ENCODE measurements at places on chromosomes 7 and 10.

DNA sequence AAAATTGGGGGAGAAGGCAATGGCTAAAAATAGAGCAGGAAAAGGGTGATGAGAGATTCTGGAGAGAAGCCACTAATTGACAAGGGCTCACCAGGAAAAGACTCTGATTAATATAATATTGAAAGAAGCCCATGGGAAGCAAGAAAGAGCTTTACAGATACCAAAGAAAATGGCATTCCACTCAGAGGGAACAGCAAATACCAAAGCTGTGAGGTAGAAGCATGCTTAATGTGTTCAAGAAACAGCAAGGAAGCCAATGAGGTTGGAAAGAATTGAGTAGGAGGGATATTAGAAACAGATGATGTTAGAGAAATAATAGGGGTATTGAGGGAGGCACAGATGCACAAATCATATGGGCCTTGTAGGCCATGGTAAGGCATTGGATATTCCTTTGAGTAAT, 130.1 kb downstream of the MYO3A start:
- no peak for DNase-seq

DNA sequence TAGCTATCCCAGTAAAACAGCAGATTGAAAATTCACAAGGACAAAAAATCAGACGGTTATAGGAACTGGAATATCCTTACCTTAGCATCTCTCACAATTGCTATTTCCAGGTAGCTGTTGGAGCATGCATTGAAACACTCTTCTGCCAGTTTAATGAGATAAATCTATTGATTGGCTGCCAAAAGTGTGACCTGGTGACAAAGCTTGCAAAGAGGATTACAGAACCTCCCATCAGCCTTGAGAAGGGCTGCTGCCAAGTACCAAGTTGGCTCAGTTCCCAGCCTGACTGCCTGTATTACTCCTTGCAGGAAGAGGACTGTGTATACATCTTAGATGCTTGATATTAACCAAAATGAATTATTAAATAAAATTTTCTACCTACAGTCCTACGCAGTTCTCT, 5.1 kb downstream of the PRLHR start:
- DNase-seq: peak; percentile 91

DNA sequence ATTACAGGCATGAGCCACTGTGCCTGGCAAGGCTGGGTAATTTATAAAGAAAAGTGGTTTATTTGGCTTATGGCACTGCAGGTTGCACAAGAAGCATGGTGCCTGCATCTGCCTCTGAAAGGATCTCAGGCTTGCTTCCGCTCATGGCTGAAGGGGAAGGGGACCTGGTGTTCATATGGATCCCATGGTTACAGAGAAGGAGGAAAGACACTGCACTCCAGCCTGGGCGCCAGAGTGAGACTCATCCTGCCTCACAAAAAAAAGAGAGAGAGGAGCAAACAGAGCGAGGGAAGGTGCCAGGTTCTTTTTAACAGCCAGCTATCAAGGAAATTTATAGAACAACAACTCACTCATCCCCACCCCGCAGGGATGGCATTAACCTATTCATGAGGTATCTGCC, 36.2 kb downstream of the HIP1 start:
- DNase-seq: no peak

DNA sequence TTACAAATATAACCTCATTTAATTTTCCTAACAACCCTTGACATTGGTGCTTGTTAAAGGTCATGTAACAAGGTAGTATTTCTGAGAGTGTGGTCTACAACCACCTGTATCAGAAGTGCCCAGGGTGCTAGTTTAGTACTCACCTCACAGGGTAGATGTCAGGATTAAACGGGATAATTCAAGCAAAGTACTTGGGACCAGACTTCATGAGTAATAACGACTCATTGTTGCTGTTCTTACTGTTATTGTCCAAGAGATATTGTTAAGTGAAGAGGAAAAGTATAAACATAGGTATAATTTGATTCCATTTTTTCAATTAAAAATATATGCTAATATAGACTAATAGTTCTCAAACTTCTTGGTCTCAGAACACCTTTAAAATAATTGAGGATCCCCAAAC, 179.3 kb downstream of the WNT2 start:
- DNase-seq: no peak

DNA sequence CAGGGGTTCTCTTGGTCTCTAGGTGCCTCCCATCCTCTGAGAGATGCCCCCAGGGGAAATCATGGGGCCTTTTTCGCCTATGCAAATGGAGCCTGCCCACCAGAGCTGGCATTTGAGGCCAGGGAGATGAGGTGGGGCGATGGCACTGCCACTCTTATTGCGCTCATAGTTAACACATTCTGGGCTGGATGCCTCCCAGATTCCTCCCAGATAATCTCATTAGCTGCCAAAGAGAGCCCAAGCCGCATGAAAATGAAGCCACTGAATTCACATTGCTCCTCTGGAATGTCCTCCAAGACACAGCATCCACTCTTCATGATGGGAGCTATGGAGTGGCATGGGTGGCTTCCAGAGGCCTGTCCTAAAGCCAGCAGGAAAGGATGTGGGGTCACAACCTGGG, 61.0 kb downstream of the GOLGA7B start:
- DNase-seq: no peak

GRCh38 chr7:132805766-132806165, 229.5 kb upstream of the PLXNA4 start:
- no peak for DNase-seq

- no peak for DNase-seq
Observed at GRCh38 chr10:62491597-62491996, 117.4 kb downstream of the ZNF365 start.

DNA sequence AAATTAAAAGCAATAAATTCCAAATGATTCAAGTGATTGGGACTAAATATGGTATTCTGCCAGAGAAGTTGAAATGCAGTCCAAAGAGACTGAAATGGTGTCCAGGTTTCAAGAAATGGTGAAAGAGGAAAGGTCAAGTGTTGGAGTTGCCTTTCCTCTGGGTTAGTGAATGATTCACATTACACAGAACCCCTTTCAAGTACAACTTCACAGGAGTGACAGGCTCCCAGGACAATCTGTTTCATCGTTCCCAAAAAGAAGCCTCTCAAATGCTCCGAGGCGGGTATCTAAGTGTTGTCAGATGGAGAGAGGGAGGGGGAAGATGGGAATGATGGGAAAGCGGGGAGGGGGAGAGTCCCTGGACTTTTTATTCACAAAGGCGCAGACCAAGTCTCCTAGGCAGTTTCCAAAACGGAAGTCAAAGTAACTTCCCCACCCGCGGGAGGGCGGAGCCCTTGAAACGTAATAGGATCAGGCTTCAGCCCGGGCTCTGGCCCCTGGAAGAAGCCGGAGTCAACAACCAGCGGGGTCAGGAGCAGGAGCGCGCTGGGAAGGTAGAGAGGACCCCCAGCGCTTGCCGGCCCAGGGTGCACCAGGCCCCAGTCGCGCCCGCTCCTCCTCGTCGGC, 754 bp downstream of the SLC25A13 start:
- DNase-seq: peak; percentile 80

- DNase-seq: peak; percentile 29
Observed at GRCh38 chr10:60572511-60573194, 183.0 kb upstream of the ANK3 start.

DNA sequence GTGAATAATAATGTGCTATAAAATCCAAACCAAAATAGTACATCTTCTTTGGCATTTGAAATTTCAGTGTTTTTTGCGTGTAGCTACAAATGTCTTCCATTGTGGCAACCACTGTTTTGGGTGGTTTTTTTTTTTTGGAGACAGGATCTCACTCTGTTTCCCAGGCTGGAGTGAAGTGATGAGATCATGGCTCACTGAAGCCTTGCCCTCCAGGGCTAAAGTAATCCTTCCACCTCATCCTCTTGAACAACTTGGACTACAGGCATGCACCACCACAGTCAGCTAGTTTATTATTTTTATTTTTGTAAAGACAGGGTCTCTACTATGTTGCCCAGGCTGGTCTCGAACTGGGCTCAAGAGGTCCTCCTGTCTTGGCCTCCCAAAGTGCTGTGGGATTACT, 455.1 kb downstream of the AUTS2 start:
- DNase-seq: no peak

- peak; percentile 32 for DNase-seq
Observed at GRCh38 chr10:36779238-36779846, 346.1 kb upstream of the ANKRD30A start.

DNA sequence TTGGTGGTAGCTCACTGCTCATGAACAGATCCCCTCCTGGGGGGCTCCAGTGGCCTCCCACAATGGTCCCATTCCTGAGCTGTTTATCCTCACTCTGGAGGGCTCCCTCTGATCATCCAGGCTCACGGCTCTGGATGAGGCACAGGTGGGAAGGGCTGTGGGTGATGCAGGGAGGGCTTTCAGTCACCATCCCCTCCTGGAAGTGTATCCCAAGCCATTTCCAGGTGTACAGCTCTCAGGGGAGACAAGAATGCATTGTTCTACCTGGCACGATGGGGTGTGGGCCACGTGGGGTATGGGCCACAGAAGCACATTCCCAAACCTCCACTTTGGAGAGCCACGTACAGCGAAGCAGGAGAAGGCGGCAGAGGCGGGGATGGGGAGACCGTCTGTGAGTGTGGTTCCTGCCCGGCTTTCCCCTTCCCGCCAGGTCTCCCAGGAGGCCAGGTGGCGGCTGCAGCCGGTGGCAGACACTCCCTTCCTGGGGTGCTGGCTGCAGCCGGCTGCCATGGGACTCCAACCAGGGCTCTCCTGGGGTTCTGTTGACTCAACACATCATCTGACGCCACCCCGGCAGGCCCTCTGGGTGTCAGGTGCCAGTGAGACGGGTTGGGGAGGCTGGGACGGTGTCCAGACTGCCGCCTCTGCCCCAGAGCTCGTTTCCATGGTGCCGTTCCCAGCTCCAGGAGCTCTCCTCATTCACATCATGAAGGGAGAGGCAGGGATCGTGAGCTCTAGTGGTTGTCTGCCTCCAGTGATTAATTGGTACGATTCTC, 169.7 kb upstream of the RHEB start:
- peak; percentile 94 for DNase-seq

DNA sequence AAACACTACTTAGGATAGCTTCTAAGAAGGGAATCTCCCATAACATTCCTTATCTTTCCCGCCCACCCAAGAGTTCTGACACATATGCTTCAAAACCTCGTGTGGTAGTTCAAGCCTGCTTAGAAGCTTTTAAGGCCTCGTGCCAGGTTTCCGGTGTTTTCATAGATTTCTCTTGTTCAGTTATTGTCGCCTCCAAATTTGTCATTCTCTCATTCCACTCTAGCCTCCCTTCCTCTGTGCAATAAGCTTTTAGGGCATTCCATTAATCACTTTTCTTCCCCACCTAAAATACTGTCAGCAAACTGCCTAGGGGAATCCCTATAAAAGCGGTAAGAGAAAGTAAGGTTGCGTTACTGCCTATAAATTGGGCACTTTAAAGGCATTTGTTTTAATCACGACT, 718 bp upstream of the BPGM start:
- DNase-seq: no peak

- no peak for DNase-seq
Observed at GRCh38 chr7:95957510-95957909, 185.2 kb downstream of the DYNC1I1 start.

DNA sequence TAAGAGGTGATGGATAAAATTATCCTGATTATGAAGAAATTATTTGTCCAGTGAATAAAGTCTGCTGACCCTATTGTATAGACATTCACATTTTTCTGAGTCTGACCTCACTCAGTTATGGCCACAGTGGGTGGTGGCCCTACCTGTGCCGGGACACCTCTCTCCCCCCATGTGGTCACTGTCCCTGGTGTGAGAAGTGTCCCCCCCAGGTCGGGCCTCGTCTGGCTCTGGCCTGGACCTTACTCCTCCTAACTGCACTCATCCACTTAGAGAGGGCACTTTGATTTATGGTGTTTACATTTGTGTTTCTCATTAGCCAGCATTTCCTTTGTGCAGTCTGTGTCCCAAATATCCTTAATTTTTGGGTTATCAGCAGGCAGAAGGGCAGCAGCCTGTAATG, 59.6 kb upstream of the ZNF32 start:
- no peak for DNase-seq

DNA sequence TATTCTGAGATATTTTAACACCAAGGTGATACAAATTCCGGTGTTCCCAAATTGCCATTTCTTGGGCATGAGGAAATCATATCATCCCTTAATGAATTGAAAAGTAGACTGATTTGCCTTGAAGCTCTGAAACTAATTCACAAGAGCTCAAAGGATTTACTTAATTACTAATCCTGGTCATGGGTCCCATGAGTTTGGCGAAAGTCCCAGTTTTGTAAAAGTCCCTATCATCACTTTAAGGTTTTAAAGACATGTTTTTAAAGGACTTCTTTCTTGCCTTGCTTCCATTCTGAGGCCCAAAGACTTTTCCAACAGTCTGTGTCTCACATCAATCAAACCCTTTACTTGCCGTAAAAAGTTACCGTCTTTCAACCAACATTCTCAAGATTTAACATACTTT, 377.9 kb downstream of the DNAJB9 start:
- DNase-seq: no peak

- no peak for DNase-seq
Observed at GRCh38 chr7:112225006-112225405, 18.5 kb downstream of the ZNF277 start.

DNA sequence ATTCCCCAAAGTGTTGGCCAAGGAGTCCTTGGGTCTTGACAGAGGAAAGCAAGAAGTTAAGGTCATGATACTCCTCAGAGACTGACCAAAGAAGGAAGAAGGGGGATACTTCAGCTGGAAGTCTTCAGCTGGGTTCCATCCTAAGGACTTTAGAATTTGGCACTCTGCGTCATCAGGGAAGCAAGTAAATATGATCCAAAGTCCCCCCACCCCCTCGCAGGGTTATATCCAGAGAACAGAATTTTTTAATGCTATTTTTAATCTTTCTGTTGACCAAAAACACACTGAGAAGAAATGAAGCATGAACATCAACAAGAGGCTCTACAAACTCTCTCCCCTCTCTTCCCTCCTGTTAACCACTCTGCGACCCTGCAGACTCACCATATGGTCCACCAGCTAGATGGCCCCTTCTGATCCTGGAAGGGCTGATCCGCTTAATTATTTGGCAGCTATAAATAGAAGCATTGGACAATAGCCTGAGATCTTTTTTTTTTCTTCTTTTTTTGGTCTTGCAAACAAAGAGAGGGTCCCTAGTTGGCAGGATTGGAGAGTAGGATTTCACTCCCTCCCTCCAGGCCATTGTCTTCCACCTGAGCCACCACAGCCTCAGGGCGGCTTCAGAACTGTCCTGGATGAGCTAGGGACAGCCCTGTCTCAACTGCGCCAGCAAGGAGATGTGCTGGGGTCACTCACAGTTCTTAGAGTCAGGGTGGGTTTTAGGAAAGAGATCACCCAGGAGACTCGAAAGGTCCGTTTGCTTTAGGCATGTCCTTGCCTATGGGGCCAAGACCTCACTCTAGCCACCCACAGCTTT, 196.0 kb downstream of the KCNMA1 start:
- peak; percentile 42 for DNase-seq

GRCh38 chr7:29391262-29391661, 172.4 kb upstream of the PRR15 start:
- DNase-seq: no peak

- DNase-seq: no peak
Observed at GRCh38 chr10:112223725-112224124, 40.2 kb upstream of the GPAM start.

- DNase-seq: no peak
Observed at GRCh38 chr7:17436126-17436525, 137.7 kb downstream of the AHR start.

DNA sequence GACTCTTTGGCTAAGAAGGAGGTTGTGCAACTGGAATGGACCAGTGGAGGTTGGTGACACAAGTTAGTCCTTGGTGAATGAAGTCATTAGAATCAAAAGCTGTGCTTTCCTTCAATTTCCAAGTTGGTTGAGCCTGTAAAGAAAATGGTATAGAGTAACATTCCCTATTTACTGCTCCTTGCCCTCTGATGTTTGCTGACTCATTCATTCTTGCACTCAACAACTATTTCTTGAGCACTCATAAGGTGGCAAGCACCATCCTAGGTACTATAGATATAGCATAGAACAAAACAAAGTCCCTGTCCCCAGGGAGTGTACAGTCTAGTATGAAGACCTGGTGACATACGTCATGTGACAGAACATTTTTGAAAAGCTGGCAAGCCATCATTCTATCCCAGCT, 118.9 kb upstream of the CCDC6 start:
- DNase-seq: no peak

All from NCI-H345 (cell line).